ENCODE measurements at places on chromosomes 16 and 17.

DNA sequence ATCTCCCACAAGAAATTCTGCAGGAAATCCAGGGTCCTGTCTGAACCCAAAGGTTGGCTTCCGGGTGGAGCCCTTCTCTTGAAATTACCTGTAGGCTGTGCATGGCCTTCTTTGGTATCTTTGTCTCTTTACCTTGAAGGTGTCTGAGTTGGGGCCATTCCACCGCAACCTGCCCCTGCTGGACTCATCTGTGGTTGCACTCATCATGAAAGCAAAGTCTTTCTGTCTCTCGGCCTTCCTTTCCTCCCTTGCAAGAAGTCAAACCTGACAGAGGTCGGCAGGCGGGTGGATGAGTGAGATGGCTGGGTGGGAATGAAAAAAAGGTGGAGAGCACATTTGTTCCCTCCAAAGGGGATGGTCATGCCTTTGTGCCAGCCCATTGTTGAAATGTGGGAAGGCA, 25.1 kb downstream of the SALL1 start:
- DNase-seq = no peak

DNA sequence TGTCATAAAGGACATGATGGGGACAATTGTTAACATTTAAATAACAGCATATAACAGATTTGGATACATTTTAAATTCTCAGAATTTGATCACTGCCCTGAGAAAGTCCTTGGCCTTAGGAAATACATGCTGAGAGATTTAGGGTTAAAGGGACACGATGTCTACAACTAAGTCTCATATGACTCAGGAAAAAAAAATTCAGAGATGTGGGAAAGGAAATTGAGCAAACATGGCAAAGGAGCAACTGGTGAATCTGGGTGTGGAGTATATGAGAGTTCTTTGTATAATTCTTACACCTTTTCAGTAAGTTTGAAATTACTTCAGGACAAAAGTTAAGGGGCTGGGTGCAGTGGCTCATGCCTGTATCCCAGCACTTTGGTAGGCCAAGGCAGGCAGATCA, 18.2 kb downstream of the MPP3 start:
- no peak for DNase-seq

GRCh38 chr17:41814195-41814594, 1.4 kb downstream of the FKBP10 start:
- no peak for DNase-seq

DNA sequence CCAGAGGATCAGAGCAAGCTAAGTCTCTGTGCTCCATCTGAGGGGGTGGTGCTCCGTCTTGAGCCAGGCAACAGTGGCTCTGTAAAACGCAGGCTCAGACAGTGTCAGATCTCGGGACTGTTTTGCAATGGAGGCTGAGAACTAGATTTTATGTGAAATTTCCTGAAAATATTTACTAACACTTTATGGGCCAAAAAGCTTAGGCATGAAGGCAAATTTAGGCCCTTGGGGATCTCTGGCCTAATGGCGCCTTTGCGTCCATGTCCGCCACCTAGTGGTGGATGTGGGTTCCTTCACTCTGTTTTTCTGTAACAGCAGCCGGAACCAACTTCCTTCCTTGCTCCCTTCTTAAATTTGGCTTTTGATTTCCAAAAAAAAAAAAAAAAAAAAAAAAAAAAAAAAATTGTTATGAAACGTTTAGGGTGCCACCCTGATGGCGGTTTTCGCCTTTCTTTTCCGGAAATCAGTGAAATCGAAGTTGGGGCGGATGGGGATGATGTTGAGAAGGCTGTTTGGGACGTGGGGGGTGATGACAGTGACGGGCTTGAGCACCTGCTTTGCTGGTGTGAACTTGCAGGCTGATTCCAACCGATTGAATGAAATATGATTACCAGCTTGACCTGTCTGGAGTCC, 14.0 kb upstream of the ELAC2 start:
- peak; percentile 82 for DNase-seq

DNA sequence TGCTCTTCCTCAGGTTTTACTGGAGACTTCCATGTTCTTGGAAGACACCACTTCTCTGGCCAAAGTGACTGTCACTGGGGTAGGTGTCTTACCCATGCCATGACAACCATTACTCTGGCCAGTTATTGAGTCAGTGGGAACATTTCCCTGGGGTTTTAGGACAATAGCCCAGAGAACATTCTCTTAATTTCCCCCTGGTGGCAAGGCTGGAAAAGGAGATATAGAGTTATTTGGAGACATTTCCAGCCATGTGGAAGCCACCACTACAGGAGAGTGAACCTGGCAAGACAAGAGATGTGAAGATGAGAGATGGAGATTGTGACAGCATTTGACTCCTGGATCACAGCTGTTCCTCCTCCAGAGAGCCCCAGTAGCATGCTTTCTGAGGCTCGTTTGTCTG, 106.2 kb downstream of the CDK5R1 start:
- no peak for DNase-seq

- no peak for DNase-seq
Observed at GRCh38 chr16:19760356-19761060, 42.4 kb downstream of the IQCK start.

DNA sequence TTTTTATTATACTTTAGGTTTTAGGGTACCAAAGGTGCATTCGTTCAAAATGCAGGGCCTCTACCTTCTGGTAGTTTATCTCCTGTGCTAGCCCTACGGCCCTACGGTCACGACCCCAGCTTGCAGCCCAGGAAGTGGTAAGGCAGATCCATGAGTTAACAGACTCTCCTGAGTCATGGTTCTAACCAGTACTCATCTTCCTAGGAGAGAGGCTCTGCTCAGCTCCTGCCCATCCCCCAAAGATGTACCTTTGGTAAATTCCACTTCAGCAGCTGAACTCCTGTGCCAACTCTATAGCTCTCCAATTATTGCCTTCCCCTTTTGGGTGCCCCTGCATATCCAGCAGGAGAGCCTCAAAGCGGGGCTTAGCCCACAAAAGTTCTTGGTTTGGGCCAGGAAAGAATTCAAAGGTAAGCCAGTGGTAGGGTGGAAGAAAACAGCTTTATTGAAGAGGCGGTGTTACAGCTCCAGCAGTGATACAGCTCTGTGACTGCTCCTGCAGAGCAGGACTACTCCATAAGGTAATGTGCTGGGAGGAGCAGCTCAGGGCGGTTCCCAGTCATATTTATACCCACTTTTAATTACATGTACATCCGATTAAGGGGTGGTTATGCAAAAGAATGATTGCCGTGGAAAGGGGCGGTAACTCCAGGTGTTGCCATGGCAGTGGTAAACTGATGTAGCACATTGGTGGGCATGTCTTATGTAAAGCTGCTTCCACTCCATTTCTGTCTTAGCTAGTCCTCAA, 241.4 kb downstream of the PMP22 start:
- no peak for DNase-seq

DNA sequence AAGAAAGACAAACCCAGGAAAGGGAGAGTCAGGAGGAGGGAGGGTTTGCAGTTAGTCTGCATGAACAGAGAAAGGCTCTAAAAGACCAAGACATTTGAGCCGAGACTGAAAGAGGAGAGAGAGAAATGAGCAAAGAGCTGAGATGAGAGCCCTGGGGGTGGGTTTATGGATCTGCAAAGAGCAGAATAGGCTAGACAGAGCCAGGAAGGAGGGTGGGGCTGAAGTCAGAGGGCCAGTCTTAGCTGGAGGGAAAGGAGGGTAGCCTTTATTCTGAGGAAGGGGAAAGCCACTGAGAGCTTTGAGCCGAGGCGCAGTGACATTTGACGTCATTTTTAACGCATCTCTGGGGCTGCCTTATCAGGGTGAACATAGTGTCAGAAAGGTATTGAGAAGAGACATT, 85.7 kb upstream of the CDH13 start:
- no peak for DNase-seq

DNA sequence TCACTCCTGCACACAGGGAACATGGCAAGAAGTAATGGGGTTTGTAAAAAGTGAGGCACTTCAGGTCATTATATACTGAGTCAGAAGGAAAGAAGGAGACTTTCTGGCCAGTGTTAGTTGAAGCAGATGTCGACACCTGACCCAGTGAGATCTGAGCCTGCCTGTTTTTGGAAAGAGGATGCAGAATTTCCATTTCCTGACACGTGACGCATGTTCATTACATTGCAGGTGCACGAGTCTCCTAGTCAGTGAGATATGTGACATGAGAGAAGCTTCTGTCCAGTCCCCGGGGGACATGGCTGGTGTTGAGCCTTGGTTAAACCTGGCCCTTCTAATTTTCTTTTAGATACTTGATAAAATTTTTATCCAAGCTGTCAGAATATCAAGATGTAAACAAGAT, 62.3 kb downstream of the ELAC2 start:
- DNase-seq = no peak

DNA sequence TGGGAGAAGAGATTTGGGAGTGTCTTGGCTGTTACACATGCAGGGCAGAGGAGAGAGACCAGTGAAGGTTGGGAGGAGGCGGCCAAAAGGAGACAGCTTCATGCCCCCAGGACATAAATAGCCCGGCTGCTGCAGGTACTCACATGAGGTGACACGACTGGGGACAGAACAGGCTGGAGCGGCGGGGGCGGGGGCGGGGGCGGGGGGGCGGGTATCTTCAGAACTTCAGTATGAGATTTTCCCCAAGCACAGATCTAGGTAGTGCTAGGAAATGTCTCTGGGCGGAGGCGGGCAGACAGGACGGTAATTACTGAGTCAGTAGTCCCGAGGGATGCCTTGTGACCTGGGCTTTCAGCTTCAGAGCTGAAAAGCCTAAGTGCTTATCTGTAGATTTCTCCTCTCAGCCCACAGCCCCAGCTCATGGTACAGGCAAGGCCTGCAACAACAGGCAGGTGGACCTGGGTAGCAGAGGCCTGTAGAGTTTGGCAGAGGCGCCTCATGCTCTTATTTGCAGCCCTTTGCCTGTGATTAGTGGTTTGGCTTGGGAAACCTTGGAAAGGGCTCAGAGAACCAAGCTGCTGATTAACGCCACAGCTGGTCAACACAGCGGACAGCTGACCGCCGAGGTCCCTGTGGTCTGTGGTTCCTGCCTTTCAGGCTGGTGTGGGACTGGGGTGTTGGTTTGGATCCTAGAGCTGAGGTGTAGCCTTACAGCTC, 24.5 kb downstream of the UNK start:
- no peak for DNase-seq

DNA sequence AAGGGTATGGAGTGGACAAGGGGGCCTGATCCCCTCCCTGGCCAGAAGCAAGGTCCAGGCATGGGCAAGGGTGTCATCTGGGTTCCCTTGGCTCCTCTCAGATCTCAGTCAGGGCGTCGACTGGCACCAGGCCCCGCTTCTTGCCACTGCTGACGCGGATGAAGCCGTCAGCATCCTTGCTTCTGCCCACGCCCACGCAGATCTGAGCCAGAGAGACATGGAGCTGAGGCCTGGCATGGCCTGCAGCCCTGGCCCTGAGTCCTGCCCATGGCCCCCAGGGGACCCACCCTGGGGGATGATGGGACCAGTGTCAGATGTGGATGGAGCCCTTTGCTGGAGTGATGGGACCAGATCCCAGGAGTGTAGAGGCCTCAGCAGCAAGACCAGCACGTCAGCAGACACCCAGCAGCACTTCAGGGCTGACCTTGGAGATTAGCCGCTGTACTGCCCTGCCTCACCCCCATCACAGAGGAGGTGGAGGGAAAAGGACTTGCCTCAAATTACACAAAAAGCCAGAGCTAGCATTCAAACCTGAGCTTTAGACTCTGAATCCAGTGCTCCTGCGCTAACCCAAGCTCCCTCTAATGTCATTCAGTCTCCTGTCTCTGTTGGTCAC, 12.2 kb downstream of the RPL19 start:
- peak; percentile 35 for DNase-seq

DNA sequence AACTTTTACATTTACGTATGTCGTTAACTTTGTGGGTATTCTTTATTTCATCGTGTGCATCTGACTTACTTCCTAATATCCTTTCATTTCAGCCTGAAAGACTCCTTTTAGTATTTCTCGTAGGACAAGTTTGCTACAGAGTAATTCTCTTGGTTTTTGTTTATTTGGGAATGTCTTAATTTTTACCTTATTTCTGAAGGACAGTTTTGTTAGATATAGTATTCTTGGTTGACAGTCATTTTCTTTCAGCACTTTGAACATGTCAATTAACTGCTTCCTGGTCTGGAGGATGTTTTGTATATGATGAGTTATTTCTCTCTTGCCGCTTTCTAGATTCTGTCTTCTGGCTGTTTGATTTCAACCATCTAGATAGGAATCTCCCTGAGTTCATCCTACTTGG, 109.2 kb upstream of the NACA2 start:
- no peak for DNase-seq

GRCh38 chr17:59329176-59330052, 2.0 kb upstream of the YPEL2 start:
- DNase-seq = peak; percentile 93

DNA sequence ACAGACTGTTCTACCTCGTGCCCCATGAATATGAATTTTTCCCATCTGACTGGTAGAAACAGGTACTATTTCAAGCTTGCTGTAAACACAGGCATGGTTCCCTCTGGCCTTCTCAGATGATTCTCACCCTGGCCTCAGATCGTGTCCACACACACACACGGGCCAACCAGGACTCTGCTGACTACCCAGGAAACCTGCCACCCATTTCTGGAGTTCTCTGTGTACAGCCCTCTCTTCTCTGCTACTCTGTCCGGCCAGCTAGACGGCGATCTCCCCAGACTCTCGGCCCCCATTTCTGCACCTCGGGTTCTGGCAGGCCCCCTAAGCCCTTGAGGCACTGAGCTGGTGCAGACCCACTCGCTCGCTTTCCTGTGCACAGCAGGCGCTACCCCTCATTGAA, 31.2 kb downstream of the RPA1 start:
- DNase-seq = no peak

DNA sequence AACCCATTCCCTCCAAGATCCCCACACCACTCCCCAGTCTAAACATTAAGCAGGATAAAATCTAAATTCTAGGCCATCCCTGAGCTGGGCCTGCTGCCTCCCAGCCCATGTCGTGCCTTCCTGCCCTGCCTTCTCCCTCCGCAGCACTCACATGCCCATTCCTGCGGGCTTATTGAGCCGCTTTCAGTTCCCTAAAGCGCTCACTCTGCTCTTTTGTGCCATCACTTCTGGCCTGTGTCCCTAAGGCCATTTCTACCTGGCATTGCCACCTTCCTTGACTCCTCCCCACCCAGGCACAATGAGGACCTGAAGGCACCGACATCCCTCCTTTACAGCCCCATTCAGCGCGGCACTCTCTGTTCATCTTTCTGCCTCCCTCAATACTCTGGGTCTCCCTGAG, 13.0 kb upstream of the RAB5C start:
- no peak for DNase-seq

- DNase-seq = no peak
Observed at GRCh38 chr17:47301831-47302230, 21.9 kb upstream of the EFCAB13 start.

- DNase-seq = peak; percentile 53
Observed at GRCh38 chr17:63445571-63445953, 544 bp downstream of the CYB561 start.

- DNase-seq = no peak
Observed at GRCh38 chr17:81403671-81404534, 8.6 kb downstream of the BAHCC1 start.

- DNase-seq = peak; percentile 88
Observed at GRCh38 chr16:81873843-81874752, 95.0 kb downstream of the PLCG2 start.

GRCh38 chr16:80526418-80527061, 14.3 kb upstream of the DYNLRB2 start:
- peak; percentile 86 for DNase-seq
